Activated gamma-delta T cell treated with anti-CD3 and anti-CD28 coated beads, Interleukin-2, amount 50 U/mL, for 16 hours (primary cell): ENCODE measurements at places on chromosomes 5 and 9.

- no peak for DNase-seq
Measured at GRCh38 chr5:151721087-151721646, 34.5 kb upstream of the SPARC start.

GRCh38 chr9:109118808-109119438, 824 bp downstream of the TMEM245 start:
- no peak for DNase-seq

- DNase-seq = no peak
Measured at GRCh38 chr5:56269216-56269927, 36.2 kb upstream of the ANKRD55 start.

- no peak for DNase-seq
Measured at GRCh38 chr9:121292801-121293241, 24.9 kb downstream of the GSN start.

DNA sequence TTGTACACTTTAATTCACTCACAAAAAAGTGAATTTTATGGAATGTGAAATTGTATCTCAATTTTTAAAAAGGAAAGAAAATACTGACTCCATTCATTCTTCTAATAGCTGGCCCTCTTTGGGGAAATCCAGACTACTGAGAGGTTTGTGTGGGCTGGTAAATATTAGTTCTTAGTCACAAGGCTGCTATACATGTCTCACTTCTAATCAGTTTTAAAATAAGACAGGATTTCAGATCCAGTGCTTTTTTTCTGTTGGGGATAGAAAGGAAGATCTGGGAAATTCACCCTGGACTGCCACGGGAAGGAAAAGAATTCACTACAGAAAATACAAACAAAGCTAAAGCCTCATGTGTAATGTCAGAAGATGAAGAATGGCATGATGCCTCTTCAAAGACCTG, 32.7 kb upstream of the ADAMTSL1 start:
- no peak for DNase-seq

DNA sequence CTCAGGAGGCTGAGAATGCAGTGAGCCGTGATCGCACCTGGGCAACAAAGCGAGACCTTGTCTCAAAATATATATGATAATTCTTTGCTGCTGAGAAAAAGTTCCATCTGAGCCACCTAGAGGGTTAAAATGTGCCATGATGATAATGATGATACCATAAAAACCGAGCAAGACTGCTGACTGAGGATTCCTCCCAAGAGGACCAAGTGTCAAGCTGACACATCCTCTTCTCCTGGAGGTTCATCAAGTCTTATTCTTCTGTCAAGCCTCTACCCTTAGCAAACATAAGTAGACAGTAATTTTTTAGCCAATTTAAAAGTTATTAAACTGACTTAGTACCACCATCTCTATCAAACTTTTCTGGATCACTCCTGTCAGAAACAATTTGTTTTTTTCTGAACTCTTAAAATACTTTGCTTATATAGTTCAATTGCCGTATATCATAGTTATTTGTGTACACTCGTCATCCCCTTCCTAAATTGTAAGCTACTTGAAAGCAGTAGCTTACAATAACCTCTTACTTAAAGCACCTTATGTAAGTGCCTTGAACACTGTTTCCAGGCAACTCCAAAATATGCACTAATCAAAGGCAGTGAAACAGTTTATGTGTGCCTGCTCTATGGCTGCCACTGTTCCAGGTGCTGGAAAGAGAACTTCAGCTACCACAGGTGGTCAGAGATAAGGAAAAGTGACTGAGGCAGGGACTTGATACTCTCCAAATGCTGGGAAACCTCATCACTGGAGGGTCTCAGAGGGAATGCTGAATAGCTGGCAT, 57.4 kb downstream of the SCAI start:
- DNase-seq = no peak
